ENCODE measurements at places on chromosomes 16 and 17. TPM values are rescaled to one million over a fixed set of nuclear protein-coding genes. Genes with fewer than 3 reads are reported as not detected.

DNA sequence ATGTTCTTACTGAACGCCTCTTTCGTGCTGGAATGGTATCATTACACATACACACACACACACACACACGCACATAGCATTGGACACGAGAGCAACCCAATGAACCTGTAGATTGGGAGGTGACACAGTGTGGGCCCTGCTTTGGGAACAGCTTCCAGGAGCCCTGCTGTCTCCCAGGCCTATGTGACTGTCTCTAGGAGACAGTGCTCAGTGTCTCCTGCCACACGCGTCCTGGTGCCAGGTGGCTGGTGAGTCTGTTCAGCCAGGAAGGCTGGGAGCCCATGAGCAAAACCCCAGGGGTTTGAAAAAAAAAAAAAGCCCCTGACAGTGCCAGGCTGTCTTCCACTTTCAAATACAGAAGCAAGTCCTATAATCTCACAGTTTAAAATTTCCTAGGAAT lies 2.4 kb upstream of the SPOP start:
- no peak for DNase-seq

GRCh38 chr17:49513641-49514040 lies 18.5 kb downstream of the NGFR start:
- DNase-seq: no peak

DNA sequence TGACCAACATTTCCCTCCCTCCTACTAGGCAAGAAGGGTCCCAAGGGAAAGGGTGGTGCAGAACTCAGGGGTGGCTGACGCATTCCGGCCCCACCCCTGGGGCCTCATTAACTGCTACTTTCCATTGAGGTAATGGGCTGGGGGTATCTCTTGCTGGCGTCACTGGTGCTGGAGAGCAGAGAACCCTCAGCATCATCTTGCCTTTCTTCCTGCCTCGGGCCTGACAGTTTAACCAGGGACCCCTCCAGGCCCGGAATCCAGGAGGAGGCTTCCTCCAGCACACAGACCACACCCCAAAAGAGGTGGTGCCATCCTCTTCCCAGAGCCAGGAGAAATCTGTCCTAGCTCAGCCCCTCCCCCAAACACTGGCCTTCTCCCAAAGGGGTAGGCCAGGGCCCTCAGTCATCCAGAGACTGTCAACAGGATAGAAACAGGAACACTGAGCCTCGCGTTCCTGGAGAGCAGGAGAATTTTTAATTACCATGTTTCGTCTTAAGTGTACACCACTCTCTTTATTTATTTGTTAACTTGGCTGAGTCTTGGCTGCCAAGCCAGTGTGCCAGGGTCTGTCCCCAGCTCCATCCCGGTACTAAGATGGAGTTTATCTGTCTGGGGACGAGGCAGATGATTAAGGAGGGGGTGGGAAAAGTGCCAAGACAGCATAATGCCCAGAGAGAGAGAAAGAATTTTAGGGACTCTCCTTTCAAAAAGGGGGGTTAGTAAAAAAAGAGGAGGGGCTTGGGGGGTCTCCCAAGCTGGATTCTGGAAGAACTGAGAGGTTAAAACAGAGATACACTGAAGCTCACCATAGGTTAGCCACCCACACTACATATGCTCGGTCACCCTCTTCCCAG lies 5.1 kb downstream of the ETV4 start:
- DNase-seq: peak; percentile 47

DNA sequence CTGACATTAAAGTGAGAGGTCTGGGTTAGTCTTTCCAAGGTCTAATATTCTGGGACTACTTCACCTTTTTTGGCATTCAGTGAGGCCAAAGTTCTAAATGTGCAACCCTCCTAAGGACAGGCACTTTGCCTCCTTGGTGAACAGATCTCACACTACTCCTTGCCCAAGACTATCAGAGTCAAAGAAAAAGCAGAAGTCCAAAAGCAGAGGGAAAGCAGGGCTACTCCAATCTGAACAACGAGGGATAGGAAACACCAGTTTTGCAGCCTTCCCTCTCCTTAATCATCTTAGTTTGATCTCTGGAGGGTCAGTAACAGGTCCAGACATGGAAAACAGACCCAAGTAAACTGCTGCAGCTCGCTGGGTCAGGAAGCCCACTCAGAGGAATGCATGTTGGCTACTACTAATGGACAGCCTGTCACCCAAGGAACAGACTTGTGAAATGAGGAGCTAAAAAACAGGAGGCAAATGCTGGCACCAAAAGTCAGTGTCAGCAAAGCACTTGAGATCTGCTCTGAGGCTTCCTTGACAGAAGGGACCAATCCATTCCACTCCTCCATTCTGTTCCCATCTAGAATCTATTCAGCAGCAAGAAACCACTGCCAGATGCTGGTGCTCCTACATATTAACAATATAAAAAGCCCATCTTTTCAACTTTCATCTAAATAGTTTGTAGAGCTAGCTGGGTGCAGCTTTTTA lies 29.9 kb downstream of the DCUN1D3 start:
- DNase-seq: no peak

- no peak for DNase-seq
Measured at GRCh38 chr17:49853470-49854015, 5.7 kb upstream of the TAC4 start.

GRCh38 chr16:17476414-17477259 lies 5.9 kb upstream of the XYLT1 start:
- peak; percentile 54 for DNase-seq

- peak; percentile 57 for DNase-seq
Measured at GRCh38 chr17:48024149-48025039, 13.2 kb downstream of the COPZ2 start.

- DNase-seq: no peak
Measured at GRCh38 chr16:22272870-22273650, 24.1 kb upstream of the POLR3E start.

GRCh38 chr17:44872131-44872768 lies 24.6 kb downstream of the HIGD1B start:
- DNase-seq: no peak

GRCh38 chr17:42843358-42843934 lies 934 bp upstream of the AOC2 start:
- DNase-seq: peak; percentile 87

DNA sequence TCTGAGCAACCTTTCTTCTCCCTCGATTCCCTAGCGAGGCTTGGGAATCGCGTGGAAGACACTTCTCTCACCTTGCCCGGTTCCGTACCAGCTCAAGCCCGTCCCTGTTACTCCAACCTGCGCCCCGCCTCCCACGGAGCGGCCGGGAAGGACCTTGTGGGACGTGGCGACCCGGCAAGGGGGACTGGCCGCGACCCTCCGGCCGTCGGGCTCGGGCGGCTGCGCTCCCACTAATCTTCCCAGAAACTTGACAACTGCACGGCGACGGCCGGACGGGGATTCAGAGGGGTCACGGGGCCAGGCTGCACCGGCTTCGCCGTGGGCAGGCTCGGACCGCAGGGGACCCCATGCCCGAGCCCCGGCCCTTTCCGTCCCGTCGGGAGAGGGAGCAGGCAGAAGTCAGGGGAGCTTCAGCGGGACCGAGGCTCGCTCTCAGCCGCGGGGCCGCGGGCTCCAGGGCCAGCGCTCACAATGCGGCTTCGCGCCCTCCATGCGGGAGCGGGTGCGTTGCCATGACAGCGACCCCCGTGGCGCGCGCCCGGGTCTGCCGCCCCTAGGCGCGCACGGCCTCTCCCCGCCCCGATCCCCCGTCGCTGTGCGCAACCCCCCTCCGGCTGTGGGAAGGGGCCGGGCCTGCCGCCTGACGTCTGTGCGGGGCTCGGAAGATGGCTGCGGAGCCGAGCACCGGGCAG lies at the start of gene SGSM2:
SGSM2 (plus strand) TSS at position 650 of the 692 bp plus-strand sequence. CDS start 188 bp downstream, outside the sequence.
- DNase-seq: peak; percentile 92

Gene HIC1
- 9.4 TPM for total RNA-seq

Gene KCNH6
- total RNA-seq: 0.37 TPM

Gene RNF222
- total RNA-seq: not detected

Gene TLCD3B
- total RNA-seq: not detected

Gene NPIPA8
- not detected for total RNA-seq

Gene NACA2
- not detected for total RNA-seq
